ENCODE measurements at places on chromosomes 12 and 14.

DNA sequence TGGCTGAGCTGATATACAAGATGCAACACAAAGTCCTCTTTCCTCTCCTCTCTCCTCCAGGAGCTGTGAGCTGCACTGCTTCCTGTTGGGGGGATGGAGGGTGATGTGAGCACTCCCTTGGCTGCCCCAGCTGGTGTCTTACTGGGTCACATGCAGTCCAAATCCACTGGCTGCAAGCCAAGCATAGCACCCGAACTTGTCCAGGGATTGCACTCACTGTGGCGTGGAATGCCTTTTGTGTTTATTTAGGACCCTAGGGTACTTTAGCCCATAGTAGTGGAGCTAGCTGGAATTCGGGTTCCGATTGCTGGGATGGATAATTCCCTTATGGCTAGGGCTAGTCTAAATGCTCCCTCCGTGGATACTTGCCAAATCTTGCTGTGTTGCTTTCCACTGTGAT, 424.9 kb upstream of the SYT1 start:
- DNase-seq: no peak

DNA sequence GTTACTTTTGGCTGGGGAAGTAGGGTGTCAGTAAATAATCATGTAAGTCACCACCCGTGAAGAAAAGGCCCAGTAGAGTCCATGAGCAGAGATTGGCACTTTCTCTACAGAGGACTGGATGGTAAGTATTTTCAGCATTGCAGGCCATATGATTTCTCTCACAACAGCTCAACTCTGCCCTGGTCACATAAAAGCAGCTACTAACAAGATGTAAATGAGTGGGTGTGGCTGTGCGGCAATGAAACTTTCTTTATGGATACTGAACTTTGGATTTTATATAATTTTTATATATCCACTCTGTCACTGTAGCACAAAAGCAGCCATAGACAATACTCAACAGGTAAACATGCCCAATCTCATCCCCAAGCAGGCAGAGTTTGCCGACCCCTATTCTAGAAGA, 343.6 kb downstream of the GLT1D1 start:
- DNase-seq: no peak

GRCh38 chr14:93838238-93838637, 50.0 kb upstream of the PRIMA1 start:
- DNase-seq: no peak

DNA sequence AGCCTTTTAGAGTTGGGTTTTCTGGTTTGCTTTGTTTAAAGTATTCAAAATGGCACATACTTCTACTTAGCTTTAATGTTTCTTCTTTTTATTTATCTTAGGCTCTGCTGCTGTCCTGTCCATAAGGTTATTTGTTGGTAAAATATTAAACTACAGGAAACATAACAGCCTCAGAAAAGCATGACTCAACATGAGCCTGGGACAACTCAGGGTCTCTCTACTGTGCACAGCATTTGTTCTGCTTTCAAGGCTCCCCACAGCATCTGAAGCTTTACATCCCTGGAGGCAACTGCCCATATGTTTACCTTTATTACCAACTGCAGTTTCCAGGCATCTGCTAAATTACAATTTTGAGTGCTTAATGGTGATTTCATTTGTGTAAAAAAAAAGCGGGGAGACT, 954.2 kb upstream of the FBXO33 start:
- DNase-seq: no peak

- no peak for DNase-seq
These were observed 26.6 kb upstream of the APPL2 start for GRCh38 chr12:105262461-105263184.

DNA sequence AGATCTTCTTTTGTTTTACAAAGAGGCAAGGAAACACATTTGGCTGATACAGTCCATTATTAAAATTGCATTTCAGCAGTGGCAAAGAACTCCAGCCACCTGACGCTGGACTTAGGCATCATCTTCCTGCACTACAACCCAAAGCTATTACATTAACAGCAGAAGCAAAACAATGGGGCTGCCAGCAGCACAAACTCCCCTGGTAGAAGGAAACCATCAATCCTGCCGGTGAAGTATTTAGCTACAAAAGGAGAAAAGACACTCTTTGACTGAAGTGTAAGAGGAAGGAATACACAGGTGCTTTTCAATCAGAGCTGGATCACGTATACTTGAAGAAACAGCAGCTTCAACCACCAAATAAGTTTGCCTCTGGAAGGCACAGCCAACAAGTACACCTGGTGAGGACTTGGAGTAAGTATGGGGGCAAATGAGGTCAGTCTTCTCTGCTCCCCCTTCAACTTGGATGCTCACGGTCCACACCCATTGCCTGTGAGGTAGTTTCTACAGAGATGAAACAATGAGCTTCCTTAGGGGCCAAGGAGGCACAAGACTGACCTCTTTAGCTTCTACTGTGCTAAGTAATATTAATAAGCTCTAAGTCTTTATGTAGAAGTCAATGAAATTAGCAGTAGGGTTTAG, 125.9 kb upstream of the FOXN3 start:
- no peak for DNase-seq

GRCh38 chr12:54658306-54659264, 10.4 kb upstream of the DCD start:
- DNase-seq: peak; percentile 55

DNA sequence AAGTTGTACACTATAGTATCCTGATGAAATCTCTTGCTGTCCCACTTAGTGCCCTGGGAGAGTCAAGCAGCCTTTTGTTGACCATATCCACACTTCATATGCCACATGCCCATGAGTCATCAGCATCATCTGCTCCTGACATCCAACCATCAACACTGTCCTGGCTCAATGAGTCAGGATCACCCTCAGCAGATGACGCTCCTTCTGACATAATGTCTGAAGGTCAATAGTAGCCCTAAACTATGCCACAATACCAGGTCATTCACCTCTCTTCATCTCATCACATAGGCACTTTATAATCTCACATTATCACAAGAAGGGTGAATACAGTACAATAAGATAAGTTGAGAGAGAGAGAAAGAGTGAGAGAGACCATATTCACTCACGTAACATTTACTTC, 369.0 kb upstream of the FAR2 start:
- no peak for DNase-seq

- DNase-seq: no peak
These were observed 71.1 kb upstream of the MDM1 start for GRCh38 chr12:68403296-68403695.

GRCh38 chr14:92711976-92712653, 36.3 kb downstream of the LGMN start:
- DNase-seq: no peak

GRCh38 chr14:94373708-94374107, 14.7 kb downstream of the SERPINA1 start:
- DNase-seq: no peak

DNA sequence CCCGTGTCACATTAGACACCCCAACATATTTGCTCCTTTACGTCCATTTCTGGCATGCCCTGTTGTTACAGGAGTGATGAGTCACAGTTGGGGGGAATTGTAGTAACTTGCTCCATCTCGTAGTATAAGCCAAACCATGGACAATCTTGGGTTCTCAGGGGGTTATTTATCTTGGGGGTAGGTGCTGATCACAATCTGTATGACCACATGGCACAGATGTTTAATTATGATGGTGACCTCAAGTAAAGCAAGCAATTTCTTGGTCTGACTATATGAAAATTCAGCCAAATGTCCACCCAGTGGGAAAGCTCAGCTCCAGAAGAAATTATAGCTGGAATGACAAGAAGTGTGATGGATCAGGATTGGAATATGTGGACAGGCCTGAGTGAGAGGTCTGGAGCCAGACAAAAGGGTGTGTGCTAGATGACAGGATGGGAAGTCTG, 32.1 kb upstream of the STON2 start:
- no peak for DNase-seq
